ENCODE measurements at places on chromosomes 2 and 18.

- H3K4me1 ChIP-seq, result no peaks in the 10 kb centered on the region
- no peaks in the 10 kb centered on the region for H3K36me3 ChIP-seq
- no peak overlapping the region for H3K4me3 ChIP-seq
- H3K27me3 ChIP-seq, result no peaks in the 10 kb centered on the region
Measured at GRCh38 chr2:50591642-50592041, 440.3 kb downstream of the NRXN1 start.

DNA sequence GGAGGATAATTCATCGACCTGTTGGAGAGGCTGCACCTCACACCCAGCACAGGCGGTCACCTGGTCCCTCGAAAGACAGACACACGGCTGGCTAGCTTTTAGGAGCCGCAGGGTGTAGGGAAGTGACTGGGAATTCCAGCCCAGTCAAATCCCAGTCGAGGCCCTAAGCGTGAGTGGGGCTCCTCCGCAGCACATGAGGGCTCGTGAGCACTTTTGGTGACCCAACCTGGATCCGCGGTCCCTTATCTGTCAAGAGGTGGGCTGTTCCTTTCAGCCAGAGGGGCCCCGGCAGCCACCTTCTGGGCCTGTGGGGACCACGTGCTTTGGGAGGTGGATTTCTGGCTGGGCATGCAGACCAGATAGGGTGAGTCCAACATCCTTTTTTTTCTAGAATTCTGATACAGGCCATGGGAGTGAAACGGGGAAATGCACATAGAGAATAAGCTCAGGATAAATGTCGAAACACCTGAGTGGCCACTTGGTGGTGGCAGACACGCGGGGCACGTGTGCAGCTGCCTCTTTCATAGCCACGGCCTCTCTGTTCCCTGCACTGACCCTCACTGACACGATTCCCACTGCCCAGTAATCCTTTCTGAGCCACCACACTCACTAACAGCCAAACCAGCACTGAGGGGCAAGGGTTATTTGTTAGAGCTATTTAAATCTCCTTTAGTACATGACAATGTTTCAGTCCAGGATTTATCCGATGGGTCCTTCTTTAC lies 148.4 kb upstream of the PXDN start:
- no peak overlapping the region for H3K27ac ChIP-seq
- no peaks in the 10 kb centered on the region for H3K27me3 ChIP-seq
- no peaks in the 10 kb centered on the region for H3K36me3 ChIP-seq
- no peak for DNase-seq

- H3K4me3 ChIP-seq, result no peak overlapping the region
- peaks cover 8% of the 10 kb centered on the region for H3K36me3 ChIP-seq
- no peak overlapping the region for H3K27ac ChIP-seq
- DNase-seq, result no peak
- H3K27me3 ChIP-seq, result no peaks in the 10 kb centered on the region
- H3K4me1 ChIP-seq, result no peaks in the 10 kb centered on the region
Measured at GRCh38 chr2:213018340-213018901, 133.0 kb downstream of the IKZF2 start.

DNA sequence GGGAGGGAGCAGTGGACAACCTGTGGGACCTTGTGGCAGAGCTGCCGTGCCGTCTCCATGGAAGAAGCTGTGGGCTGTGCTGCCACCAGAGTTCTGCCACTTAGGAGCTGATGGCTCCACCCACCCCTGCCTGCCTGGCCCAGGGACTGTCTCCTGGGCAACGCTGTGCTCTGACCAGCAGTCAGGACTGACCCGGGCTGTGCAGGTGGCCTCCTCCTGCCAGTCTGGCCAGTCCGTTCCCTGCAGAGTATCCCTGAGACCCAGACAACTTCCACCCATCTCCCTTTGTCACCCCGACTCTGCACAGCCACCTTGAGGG lies 12.8 kb downstream of the ASIC4 start:
- H3K27ac ChIP-seq, result no peak overlapping the region
- H3K4me1 ChIP-seq, result no peaks in the 10 kb centered on the region

DNA sequence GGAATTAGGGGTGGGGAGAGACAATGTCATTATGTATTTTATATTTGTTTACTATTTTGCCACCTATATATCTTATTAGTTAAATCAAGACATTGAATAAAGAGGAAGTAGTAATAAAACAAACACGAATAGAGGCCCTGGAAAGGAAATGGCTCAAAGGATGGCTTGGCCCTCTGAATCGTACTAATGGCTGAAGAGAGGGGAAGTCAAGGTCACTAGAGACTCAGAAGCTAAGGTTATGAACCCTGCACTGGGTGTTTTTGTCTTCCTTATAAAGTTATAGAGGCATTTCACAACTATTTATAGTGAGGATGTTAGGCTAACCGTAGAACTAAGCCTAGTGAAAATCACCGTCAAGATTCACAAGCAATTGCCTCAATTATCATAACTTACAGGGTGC lies 685.9 kb downstream of the ARHGAP15 start:
- DNase-seq, result no peak
- H3K27ac ChIP-seq, result no peak overlapping the region
- H3K27me3 ChIP-seq, result no peaks in the 10 kb centered on the region
- no peaks in the 10 kb centered on the region for H3K36me3 ChIP-seq
- no peak overlapping the region for H3K4me3 ChIP-seq

- no peaks in the 10 kb centered on the region for H3K36me3 ChIP-seq
- H3K27me3 ChIP-seq, result no peaks in the 10 kb centered on the region
- H3K4me1 ChIP-seq, result no peaks in the 10 kb centered on the region
- no peak for DNase-seq
- no peak overlapping the region for H3K27ac ChIP-seq
Measured at GRCh38 chr2:118974103-118974993, 32.4 kb downstream of the MARCO start.

GRCh38 chr2:73133566-73134197 lies 20.9 kb upstream of the RAB11FIP5 start:
- H3K4me1 ChIP-seq, result no peaks in the 10 kb centered on the region
- H3K4me3 ChIP-seq, result no peak overlapping the region
- no peak overlapping the region for H3K27ac ChIP-seq
- no peaks in the 10 kb centered on the region for H3K27me3 ChIP-seq
- no peak for DNase-seq

GRCh38 chr2:25361261-25362048 lies 19.7 kb upstream of the DNMT3A start:
- no peak overlapping the region for H3K27ac ChIP-seq
- H3K4me3 ChIP-seq, result no peak overlapping the region
- DNase-seq, result no peak
- H3K36me3 ChIP-seq, result no peaks in the 10 kb centered on the region

DNA sequence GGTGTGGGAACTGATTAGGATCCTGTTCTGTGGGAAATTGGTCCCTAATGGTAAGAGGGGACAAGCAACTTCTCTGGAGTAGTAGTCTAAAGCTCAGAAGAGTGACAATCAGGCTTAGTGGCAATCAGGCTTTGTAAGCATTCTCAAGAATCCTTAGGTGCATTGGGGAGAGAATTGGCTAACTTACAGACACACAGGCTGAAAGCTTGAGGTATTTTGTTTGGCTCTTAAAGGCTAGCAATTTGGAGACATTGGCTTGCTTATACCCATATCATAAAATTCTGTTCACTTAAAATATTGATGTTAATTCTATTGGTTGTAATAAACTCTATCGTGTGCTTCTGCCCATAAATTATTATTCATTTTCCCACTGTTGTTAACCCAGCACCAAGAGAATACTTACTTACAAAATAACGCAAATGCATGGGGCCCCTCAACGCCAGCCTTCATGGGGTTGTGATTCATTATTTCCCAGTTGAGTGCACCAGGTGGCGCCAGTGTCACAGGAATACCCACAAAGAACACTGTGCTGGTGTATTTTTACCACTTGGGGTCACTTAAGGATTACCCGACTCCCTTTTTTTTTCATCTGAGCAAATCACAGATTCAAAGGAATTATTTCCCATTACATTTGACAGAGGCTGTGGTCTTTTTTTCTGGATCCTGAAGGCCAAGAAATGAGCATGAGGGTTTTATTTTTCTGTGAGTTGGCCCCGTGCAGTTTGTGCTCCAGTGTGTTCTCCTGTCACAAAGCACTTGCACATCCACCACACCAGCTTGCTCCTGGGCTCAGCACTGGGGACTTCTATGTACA lies 45.5 kb downstream of the DDX1 start:
- H3K4me3 ChIP-seq, result no peak overlapping the region
- H3K27ac ChIP-seq, result no peak overlapping the region
- peak; percentile 37 for DNase-seq

DNA sequence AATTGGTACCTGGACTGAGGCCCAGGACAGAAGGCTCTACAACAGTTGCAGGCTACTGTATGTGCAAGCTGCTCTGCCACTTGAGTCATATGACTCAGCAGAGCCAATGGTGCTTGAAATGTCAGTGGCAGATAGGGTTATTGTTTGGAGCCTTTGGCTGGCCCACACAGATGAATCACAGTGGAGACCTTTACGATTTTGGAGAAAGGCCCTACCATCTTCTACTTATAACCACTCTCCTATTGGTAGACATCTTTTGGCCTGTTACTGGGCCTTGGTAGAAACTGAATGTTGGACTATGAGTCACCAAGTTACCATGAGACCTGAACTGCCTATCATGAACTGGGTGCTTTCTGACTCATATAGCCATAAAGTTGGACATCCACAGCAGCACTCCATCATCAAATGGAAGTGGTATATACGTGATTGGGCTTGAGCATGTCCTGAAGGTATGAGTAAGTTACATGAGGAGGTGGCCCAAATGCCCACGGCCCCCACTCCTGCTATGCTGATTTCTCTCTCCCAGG lies 88.9 kb upstream of the NRXN1 start:
- H3K4me1 ChIP-seq, result no peaks in the 10 kb centered on the region
- no peaks in the 10 kb centered on the region for H3K36me3 ChIP-seq
- no peak for DNase-seq
- no peaks in the 10 kb centered on the region for H3K27me3 ChIP-seq

DNA sequence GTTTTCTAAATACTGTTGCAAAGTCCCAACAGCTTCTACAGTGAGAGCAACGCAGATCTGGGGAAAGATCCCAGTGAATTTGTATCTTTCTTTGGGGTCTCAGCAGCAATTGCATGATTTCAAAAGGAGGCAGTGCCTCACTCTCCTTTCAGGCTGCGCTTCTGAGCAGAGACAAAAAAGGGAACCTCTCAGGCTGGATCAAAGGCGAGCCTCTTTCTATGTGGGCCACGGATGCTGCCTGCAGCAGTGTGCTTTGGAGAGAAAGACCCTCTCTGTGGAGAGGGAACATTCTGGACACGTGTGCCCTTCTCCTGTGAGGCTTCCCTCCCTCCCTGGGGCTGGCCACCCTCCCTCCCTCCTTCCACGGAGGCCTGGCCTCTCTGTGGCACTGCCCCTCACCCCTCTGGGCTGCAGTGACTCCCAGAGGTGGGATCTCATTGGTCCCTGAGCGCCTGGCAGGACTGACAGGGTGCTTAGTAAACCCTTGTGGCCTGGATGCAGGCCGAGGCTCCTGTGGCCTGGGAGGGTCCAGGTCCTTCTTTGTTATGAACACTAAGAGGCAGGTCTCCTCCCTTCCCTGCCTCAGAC lies 21.6 kb upstream of the PDIA6 start:
- DNase-seq, result no peak
- H3K27ac ChIP-seq, result no peak overlapping the region
- H3K27me3 ChIP-seq, result peaks cover 4% of the 10 kb centered on the region
- H3K36me3 ChIP-seq, result no peaks in the 10 kb centered on the region

GRCh38 chr2:98768384-98769113 lies 37.6 kb upstream of the MGAT4A start:
- H3K4me1 ChIP-seq, result peaks cover 23% of the 10 kb centered on the region
- peaks cover 14% of the 10 kb centered on the region for H3K36me3 ChIP-seq
- DNase-seq, result no peak
- H3K4me3 ChIP-seq, result peak overlapping the region; percentile 1
- no peaks in the 10 kb centered on the region for H3K27me3 ChIP-seq

DNA sequence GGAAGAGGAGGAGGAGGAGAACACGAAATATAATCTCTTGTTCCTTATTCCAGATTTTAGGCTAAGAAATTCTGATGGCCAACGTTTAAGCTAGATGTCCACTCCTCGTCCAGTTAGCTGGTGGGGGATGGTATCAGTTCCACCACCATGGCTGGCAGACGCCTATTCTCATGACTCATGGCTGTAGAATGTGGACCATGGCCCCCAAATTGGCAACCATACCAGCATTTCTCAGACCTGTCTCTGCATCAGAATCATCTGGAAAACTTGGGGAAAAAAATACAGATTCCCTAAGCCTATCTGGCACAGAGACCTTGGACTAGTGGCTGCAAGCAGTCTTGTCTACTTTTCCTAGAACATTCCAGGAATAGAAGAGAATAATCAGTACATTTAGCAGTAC lies 267.7 kb upstream of the SIX2 start:
- H3K36me3 ChIP-seq, result no peaks in the 10 kb centered on the region
- DNase-seq, result no peak
- no peak overlapping the region for H3K4me3 ChIP-seq

DNA sequence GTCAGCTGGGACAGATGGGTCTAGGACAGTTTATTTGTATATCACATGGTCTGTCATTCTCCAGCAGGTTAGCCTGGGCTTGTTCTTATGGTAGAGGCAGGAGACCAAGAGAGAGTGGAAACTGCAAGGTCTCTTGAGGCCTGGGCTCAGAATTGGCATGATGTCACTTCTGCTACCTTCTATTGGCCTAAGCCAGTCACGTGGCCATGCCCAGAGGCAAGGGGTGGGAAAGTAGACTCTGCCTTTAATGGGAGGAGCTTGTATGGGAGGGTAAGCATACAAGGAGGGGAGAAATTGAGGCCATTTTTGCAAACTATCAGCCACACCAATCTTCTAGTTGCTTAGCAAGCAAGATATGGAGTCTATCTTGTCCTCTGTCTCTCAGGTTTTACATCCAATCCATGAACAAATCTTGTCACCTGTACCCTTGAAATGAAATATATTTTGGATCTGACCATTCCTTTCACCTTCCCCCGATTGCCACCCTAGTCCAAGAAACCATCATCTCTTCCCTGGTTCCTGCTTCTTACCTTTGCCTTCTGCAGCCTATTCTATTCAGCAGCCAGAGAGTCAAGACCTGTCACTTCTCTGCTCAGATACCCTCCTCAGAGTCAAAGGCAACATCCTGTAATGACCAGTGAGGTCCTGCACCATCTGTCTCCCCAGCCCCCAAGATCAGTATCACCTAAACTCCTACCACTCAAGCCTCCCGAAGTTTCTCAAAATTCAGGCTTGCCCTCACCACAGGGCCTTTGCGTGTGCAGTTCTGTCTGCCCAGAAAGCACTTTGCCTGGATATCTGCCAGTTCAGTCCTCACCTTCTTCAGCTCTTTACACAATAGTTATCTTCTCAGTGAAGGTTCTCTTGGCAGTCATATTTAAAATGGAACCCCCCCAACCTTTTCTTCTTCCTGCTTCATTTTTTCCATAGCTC lies 240.0 kb downstream of the LOXHD1 start:
- no peaks in the 10 kb centered on the region for H3K36me3 ChIP-seq
- no peak for DNase-seq
- peaks cover 7% of the 10 kb centered on the region for H3K4me1 ChIP-seq
- no peak overlapping the region for H3K4me3 ChIP-seq
- H3K27ac ChIP-seq, result no peak overlapping the region

GRCh38 chr18:58894930-58895329 lies 30.3 kb downstream of the ZNF532 start:
- DNase-seq, result no peak
- H3K27ac ChIP-seq, result no peak overlapping the region
- H3K27me3 ChIP-seq, result no peaks in the 10 kb centered on the region
- H3K4me1 ChIP-seq, result peaks cover 4% of the 10 kb centered on the region
- no peaks in the 10 kb centered on the region for H3K36me3 ChIP-seq

- DNase-seq, result no peak
- no peaks in the 10 kb centered on the region for H3K27me3 ChIP-seq
Measured at GRCh38 chr2:46706264-46706983, 209.2 kb downstream of the MCFD2 start.
